ENCODE measurements at places on chromosomes 4 and X.

GRCh38 chr4:175758050-175759024, 53.7 kb downstream of the GPM6A start:
- no peak for DNase-seq

DNA sequence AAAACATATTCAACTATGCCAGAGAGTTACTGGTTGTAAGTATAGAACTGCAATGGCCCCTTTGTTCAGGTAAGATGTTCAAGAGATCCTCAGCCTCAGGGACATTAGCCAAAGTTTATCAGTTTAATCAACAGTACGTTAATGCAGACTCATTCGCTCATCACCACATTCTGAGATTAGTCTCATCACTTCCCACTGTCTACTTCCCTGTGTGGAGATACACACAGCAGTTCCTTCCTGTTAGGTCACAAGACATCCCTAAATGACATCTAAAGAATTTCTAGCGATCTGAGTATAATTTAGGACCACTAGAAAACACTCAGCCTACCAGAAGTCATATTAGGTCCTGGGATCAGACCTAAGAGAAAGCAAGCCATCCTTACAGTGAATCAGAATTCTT, 10.4 kb downstream of the SLC10A7 start:
- no peak for DNase-seq

DNA sequence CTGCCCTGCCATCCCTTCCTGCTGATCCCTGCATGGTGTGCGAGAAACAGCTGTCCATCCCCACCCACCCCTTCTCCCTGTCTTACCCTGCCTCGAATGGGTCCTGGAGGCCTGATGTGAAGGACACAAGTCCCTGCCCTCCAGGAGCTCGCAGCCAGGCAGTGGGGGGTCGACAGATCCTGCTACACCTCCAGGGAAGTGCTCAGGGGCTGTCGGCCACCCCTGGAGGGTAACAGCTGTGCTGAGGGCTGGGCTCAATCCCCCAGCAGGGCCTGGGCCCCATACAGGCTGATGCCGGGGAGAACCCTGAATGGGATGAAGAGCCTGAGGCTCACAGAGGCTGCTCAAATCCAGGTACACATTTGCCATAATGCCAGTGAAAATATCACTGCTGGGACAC, 17.6 kb downstream of the HMX1 start:
- no peak for DNase-seq

GRCh38 chrX:107726816-107727534, 48.6 kb downstream of the TSC22D3 start:
- DNase-seq = no peak

- DNase-seq = no peak
These were observed 19.7 kb downstream of the GAB3 start for GRCh38 chrX:154731184-154731583.

DNA sequence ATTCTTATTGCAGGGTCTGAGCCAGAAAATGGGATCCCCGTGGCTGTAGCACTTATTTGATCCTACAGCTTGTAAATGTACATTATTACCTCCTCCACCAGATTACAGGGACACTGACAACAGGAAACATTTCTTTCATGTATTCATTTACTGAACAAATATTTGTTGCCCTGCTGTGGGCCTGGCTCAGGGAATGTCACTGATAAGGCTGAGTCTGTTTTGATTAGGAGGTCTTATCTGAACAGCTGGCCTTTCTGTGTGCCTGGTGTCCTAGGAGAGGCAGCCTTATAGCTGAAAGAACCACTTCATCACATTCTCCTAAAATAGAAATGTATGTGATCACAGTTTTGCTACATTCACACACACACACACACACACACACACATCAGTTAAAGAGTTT, 45.5 kb upstream of the PROM1 start:
- no peak for DNase-seq

DNA sequence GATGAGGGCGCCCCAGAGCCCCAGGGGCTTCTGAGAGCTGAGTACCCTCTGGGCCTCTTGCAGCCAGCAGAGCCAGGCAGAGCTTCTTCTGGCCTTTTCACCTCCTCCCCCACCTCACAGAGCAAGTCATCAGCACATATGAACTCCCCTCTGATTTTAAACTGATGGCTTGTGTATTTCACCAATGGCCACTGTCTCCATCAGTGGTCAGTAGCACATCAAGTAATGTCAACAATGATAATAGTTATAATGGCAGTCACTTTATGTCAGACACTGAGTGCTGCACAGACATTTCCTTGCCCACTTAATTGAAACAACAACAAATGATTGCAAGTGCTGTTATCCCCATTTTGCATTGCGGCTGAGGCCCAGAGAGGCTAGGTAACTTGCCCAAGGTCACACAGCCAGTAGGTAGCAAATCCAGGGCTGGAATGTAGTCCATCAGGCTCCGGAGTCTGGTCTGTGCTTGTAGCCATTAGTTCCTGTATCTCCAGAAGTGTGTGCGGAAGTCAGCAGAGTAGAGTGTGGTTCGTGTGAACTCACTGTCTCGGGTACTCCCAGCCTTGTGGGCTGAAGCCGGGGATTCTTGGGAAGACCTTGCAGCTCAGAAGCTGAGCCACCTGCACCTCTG, 3.0 kb downstream of the ATP2B3 start:
- no peak for DNase-seq

DNA sequence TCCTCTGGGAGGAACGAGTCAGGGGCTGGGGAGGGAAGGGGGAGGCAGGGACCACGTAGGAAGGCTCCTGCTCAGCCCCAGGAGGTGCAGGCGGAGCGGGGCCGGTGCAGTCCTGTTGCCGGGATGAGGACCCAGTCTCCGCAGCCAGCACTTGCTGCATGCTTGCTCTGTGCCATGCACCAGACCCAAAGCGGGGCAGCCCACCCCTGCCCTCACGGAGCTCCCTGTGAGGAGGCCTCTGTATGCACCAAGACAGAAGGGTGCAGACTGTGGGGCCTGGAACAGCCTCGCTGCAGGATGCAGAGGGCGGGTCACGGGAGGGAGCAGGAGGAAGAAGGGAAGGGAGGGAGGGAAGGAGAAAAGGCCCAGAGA, 61.9 kb downstream of the ABLIM2 start:
- DNase-seq = no peak

DNA sequence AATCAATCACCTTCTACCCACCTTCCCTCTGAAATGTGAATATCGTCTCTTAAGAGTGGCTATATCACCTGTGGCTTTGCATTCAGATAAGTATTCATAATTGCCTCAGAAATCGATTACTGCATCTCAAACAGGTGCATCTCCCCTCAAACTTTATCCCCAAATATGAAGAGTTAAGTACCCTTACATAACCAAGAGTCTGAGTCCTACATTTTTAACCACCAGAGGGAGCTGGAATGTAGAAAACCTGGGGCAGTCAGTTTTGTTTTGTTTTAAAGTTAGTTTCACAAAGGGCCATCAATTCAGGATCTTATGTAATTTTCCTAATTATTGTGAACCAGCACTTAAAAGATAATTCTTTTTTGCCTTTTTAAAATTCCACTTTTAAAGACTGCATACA, 5.7 kb downstream of the TCEANC start:
- no peak for DNase-seq

- no peak for DNase-seq
These were observed 653.9 kb upstream of the AADAT start for GRCh38 chr4:170743633-170744032.

DNA sequence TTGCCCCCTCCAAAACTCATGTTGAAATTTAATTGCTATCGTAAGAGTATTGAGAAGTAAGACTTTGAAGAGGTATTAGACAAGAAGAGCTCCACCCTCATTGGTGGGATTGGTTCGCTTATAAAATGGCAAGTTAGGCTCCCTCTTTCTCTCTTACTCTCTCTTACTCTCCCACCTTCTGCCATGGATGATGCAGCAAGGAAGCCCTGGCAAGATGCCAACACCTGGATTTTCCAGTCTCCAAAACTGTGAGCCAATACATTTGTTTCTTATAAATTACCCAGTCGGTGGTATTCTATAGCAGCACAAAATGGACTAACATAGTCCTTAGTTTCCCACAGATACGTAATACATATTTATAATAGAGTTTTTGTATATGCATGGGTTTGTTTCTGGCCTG, 119.4 kb downstream of the DDIT4L start:
- no peak for DNase-seq

- DNase-seq = no peak
These were observed 941.8 kb downstream of the RAPGEF2 start for GRCh38 chr4:160044693-160045092.

GRCh38 chr4:140099983-140100382, 54.0 kb downstream of the MAML3 start:
- DNase-seq = peak; percentile 76

DNA sequence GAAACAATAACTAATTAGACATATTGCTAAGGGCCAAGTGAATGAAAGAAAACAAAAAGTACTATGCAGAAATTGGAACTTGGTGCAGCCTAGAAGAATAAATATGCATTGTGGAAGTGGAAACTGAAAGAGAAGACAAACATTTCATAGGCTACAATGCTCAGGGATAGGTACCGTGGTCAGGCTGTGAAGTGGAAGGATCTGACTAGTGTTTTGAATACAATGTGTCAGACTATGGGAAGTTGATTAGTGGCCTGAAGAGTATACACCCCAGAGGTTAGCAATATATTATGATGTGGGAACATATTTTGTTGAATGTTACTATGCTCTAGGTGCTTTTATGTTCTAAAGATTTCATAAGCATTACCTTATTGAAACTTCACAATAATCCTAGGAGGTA, 36.8 kb downstream of the GPRIN3 start:
- DNase-seq = no peak
